ENCODE measurements at places on chromosomes 6 and 20.

- DNase-seq: no peak
Measured at GRCh38 chr6:3669916-3670315, 81.6 kb downstream of the PXDC1 start.

GRCh38 chr6:25883536-25883935 is 9.5 kb upstream of the SLC17A3 start:
- no peak for DNase-seq

GRCh38 chr6:5855787-5856470 is 150.8 kb downstream of the NRN1 start:
- DNase-seq: no peak

DNA sequence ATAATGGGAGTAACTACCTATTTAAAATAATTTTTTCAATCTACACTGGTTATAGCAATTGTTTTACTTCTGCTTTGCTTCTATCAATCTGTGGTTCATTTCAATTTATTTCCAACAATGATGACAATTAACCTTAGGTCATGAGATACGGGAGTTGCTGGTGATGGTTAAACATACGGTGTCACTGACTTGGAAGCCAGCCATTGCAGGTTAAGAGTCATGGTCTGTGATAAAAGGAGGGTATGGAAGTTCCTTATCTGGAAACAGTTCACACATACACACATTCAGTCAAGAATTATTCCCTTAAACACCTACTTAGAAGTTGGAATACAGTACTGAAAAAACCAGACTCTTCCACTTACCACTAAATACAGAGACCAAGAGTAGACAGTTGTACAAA is 180.0 kb downstream of the KIF16B start:
- no peak for DNase-seq

All from fibroblast of skin of right quadriceps (primary cell).